ENCODE measurements at places on chromosomes 4 and X.

DNA sequence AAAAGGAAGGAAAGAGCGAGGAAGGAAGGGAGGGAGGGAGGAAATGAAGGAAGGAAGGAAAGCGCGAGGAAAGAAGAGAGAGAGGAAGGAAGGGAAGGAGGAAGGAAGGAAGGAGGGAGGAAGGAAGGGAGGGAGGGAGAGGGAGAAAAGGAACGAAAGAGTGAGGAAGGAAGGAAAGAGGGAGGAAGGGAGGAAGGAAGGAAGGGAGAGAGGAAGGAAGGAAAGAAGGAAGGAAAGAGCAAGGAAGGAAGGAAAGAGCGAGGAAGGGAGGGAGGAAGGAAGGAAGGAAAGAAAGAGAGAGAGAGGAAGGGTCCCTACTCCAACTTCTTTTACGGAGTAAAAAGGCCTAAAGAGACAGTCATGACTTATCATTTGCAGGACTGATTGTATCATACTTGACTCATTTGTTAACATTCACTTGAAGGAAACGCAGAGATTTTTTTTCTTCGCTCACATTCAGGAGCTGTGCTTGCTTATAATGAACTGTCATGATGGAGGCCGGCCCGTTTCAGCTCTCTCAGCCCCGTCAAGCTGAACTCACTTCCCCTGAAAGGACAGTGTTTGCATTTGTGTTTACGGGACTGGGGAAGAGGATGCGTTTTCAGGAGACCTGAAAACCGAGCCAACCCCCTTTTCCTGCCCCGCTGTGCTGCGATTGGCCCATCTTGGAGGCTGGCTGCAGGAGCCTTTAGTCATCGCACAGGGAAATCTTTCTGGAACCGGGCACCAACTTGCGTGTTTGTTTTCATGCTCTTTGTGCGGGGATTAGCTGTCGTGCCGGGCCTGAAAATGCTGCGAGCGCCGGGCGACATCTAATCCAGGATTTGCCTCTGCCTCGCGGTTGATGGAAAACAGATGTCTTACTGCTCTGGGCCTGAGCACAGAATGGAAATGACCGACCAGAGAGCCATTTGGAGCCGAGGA lies 17.8 kb downstream of the TRIM2 start:
- DNase-seq = no peak

- no peak for DNase-seq
Measured at GRCh38 chr4:75880278-75880677, 22.0 kb downstream of the PPEF2 start.

GRCh38 chrX:136687457-136687856 lies 39.5 kb downstream of the CD40LG start:
- no peak for DNase-seq

DNA sequence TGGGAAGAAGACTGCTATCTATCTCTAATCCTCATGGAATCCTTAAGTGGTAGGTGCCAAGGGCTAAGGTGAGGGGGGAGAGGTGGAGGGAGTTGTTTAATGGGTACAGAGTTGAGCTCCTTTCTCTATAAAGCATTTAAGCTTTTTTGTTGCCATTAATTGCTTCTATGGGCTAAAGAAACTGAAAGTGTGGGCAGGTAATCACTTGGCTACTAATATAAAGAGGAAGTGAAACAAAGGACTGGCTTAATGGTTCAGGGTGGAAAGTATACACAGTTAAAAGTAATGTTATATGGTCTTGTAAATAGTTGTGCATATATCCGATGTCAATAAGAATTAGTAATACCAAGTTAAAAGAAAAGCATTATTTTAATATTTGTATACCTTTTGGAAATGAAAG lies 83.9 kb downstream of the POLA1 start:
- DNase-seq = no peak

DNA sequence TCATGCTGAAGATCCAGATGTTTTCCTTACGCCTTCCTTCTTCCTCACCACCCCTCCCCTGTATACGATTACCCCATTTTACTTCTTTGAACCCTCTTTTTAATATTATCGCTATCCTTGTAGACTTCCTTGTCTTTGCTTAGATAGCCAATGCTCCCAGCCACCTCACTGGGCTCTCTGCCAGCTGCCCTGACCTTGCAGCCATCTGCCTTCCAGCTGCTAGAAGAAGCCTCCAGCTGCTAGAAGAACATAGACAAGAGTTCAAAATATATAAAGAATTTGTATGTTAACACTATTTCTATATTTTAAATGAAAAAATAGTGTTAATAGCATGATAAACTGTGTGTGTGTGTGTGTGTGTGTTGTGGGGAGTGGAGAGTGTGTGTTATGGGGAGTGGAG lies 374.7 kb downstream of the ANKRD50 start:
- no peak for DNase-seq

- DNase-seq = no peak
Measured at GRCh38 chrX:108442901-108443464, 3.3 kb downstream of the COL4A5 start.

DNA sequence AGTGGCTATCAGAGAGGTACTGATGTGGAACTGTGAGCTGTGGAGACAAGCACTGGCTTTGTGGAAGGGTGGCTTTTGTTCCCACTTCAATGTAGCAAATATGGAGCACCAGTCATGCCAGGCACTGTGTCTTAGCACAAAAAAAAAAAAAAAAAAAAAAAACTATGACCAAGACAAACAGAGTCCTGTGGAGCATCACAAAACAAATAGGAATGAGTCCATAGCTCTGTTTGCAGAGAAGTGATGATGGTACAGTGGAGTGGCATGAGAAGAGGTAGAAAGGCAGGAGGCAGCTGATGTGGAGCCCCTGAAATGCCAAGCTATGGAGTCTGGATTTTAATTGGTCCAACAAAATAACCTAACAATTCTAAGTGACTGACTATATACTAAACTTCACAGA lies 116.9 kb downstream of the RAB28 start:
- DNase-seq = no peak

GRCh38 chrX:75642811-75643361 lies 120.0 kb upstream of the ZDHHC15 start:
- DNase-seq = no peak

GRCh38 chrX:103722505-103722904 lies 11.8 kb downstream of the TMEM31 start:
- DNase-seq = no peak

- no peak for DNase-seq
Measured at GRCh38 chr4:144721994-144722393, 76.0 kb downstream of the HHIP start.

DNA sequence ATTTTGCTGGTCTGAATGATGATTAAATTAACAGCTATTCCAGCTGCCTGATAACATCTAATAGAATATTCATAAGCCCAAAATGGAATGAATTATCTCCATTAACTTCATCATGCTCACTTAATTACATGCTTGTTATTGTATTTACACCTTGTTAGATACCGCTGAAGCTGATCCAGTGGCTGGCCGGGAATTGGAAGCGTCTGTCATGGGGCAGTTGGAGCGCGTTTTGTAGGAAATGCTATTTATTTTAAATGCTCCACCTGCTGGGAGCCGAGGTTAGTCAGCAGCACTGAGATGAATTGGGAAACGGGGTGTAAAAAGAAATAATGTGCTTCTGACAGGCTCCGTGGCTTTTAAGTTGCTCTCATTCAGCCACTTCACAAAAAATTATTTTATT lies 25.2 kb downstream of the ARX start:
- no peak for DNase-seq

DNA sequence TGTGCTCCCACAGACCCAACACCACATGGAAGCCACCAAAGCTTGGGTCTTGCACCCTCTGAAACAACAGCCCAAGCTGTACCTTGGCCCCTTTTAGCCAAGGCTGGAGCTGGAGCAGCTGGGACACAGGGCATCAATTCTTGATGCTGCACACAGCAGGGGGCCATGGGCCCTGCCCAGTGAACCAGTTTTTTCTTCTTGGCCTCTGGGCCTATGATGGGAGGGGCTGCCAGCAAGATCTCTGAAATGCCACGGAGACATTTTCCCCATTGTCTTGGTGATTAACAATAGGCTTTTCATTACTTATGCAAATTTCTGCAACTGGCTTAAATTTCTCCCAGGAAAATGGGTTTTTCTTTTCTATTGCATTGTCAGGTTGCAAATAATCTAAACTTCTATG lies 49.0 kb downstream of the SPANXA2 start:
- no peak for DNase-seq

DNA sequence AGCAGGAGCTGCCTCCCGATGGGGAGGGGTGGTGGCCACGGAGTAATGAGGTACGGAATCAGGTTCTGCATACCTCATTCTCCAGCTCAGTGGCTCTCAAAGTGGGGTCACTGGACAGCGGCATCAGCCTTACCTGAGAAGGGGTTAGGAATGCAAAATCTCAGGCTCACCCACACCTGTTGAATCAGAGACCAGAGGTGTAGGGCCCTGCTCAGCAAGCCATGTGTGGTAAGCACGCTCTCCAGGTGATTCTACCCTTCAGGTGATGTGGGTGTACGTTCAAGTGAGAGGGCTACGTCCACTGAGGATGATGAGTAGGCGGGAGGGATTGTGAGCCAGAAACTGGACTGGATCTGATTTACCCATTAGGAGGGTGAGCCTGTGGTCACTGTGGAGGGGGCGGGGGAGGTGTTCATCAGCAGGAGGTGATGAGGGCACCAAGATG lies 65.8 kb downstream of the ANAPC4 start:
- DNase-seq = no peak

- no peak for DNase-seq
Measured at GRCh38 chrX:148133105-148133725, 152.1 kb downstream of the FMR1NB start.

- DNase-seq = no peak
Measured at GRCh38 chr4:124684301-124684700, 28.2 kb downstream of the ANKRD50 start.

DNA sequence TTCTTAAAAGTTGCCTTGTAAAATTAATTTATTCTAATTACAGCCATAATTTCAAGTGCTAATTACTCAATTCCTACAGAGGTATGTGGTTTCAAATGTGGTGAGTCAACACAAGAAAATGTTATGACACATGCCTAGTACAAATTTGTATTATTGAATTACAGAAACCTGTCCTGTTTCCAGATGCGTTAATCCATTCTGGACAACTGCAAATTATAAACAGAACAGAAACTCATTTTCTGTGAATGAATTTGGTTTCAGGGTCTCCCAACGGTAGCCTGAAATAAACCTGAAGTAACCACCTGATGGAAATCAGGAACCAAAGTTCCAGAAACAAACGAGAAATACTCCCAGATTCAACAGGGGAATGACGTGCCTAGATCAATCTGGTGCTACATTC lies 328.6 kb upstream of the F9 start:
- DNase-seq = no peak

DNA sequence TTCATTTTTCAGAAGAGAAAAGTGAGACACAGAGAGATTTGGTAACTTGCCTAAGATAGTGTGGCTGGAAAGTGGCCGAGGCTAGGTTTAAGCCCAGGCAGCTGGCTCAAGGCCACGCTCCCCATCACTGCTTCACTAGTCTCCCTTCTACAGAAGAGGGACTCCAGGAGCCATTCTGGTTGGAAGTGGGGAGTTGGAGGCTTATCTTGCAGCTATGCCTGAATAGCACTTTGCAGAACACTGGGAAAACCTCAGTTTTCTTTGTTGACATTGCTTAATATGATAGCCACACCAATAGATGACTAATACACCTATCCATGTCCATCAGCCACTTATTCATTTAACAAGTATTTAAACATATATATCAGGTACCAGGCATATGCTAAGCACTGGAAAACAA lies 18.5 kb downstream of the LRRC66 start:
- DNase-seq = no peak

GRCh38 chr4:88006956-88007303 lies 505 bp upstream of the PKD2 start:
- no peak for DNase-seq

GRCh38 chr4:107125496-107125895 lies 89.4 kb upstream of the DKK2 start:
- DNase-seq = no peak

- DNase-seq = no peak
Measured at GRCh38 chr4:24988776-24989175, 42.0 kb downstream of the LGI2 start.

- no peak for DNase-seq
Measured at GRCh38 chrX:28981952-28982351, 394.7 kb downstream of the IL1RAPL1 start.

- DNase-seq = no peak
Measured at GRCh38 chr4:142350871-142351270, 495.2 kb downstream of the INPP4B start.

GRCh38 chr4:32884198-32884597 lies 2164.0 kb downstream of the PCDH7 start:
- DNase-seq = no peak

DNA sequence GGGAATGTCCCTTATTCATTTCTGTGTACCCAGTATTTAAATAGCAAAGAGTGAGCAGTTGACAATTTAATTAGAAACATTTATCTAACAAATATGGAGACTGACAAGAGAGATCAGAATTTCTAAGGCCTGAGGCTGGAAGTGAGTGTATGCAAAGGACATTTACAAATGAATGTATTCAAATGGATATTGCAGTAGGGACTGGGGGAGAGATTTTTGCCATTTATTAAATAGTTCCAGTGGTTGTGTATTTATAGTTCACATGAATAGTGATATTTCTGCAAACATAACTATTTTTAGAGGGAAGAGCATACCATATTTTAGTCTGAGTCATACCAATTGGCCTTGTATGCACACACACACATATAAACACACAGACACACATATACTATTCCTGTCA lies 592.4 kb downstream of the GLUD2 start:
- no peak for DNase-seq

GRCh38 chr4:62948108-62948507 lies 1461.1 kb downstream of the TECRL start:
- DNase-seq = no peak

DNA sequence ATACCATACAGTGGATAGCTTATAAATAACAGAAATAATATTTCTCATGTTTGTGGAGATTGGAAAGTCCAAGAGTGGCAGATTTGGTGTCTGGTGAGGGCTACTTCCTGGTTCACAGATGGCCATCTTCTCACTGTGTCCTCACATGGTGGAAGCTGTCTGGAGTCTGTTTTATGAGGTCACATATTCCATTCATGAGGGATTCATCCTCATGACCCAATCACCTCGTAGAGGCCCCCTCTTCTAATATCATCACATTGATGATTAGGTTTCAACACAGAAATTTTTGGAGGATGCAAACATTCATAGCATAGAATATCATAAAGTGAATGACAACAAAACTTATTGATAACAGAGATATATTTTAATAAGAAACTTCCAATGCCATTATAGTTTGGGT lies 568.0 kb downstream of the STIM2 start:
- DNase-seq = no peak

GRCh38 chr4:8730681-8731080 lies 138.1 kb downstream of the CPZ start:
- DNase-seq = no peak

Measured in cortex of kidney (tissue), 1 donor.